ENCODE measurements at places on chromosomes 2 and 18.

- no peak for DNase-seq
Measured at GRCh38 chr2:145595296-145595695, 1075.4 kb upstream of the ZEB2 start.

DNA sequence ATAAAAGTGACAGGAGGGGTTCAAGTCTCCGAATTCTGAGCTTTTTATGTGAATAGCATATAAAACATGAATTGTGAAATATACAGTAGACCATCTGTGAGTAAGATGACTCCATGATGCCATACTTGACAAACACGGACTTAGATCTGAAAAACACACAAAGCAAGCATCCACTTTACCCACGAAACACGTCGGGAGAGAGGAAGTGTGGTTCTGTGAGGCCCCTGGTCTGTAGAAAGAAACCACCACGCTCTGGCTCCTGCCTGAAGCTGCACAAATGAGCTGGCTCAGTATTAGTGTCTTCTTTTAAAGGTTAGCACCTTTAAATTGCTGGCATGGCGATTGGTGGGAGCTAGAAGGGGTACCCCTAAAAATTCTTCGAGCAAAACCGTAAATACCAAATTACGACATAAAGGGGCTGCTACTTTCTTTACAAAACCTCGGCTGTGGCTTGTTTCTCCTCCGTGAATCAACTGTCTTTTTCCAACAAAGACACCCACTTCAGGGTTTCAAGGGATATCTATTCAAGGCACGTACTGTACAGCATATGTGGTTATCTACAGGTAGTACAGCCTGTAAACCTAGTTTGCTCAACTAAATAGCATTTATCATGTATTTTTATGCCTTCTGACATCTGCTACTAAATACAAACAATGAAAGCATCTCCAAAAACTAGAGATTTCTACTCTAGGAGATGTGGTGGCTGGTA lies 70.9 kb downstream of the AFF3 start:
- DNase-seq = no peak

DNA sequence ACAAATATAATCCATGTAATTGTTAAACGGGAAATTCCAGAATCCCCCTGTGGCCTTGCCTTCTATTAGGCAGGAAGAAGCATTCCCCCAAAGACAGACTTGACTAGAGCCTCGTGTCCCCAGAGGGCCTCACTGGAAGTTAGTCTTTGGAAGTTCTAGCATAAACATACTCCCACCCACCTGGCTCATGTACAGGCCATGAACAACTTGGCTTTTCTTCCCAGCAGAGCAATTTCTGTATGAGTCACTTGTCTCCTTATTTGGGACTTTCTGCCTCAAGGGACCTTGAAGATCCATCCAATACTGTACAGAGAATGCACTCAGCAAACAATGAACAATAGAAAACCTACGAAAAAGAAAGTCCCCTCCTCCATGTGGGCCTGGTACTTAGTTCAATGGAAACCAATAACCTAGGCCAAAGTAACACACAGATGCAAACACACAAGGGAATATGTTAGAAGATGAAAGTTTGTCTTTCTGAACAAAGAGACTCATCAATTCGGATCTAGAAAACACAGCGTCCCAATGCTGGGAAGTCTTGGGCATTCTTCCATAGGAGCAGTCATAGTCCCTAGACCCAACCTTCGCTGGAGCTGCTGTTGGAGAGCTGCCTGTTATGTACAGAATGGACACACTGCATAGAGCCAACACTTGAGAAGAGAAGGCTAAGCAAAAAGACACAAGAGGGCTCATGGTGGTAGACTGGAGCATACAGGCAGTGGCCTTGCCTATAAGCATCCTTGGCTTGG lies 303.5 kb downstream of the HRH4 start:
- DNase-seq = peak; percentile 60

GRCh38 chr18:28158083-28158581 lies 18.8 kb downstream of the CDH2 start:
- peak; percentile 77 for DNase-seq

- DNase-seq = peak; percentile 57
Measured at GRCh38 chr2:27920148-27920885, 29.8 kb downstream of the BABAM2 start.

GRCh38 chr2:152437276-152438108 lies 102.5 kb downstream of the FMNL2 start:
- no peak for DNase-seq
